GM12891 (cell line): ENCODE measurements at places on chromosomes 1 and 21.

GRCh38 chr1:43279666-43280065 lies 5.7 kb downstream of the C1orf210 start:
- DNase-seq: no peak

DNA sequence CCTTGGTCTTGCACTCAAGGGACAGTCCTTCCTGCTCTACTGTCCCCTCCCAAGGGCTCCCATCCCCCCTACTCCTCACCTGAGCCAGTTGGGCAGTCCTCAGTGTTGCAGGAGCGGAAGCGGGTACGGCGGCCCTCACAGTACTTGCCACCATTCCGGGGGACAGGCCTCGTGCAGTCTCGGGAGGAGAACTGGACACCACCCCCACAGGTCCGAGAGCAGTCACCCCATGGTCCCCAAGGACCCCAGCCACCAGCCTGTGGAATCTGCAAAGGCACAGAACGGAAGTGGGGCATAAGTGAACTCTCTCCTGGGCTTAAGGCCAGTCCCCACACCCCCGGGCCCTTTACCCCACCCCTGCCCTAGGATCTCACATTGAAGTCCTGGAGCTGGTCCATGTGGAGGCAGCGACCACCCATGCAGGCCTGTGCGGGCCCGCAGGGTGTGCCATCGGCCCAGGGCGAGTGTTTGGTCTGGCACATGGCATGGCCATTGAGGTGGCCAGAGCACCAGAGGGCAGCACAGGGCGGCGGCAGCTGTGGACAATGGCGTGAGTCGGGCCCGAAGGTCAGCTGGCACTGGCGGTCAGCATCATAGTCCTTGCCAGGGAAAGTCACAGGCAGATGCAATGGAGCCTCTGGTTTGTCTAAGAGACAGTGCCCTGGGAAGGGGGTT lies 5.2 kb downstream of the ADAMTS4 start:
- no peak for DNase-seq

DNA sequence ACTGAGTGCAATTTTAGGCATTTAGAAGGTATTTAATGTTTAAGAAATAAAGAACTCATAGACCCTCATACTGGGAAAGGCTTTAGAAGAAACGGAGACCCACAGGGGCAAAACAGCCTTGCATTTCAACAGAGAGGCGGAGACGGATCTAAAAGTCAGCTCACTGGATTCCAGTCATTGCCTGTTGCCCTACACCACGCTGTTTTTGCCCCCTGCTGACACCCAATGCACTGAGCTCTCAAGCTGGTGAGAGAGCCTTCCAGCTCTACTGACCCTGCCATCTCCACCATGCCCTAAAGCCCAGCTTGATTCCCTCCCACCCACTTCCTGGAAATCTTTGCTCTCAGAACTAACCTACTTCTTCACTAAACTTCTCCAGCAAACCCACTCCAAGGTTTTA lies 7.2 kb upstream of the TRAF3IP3 start:
- no peak for DNase-seq

DNA sequence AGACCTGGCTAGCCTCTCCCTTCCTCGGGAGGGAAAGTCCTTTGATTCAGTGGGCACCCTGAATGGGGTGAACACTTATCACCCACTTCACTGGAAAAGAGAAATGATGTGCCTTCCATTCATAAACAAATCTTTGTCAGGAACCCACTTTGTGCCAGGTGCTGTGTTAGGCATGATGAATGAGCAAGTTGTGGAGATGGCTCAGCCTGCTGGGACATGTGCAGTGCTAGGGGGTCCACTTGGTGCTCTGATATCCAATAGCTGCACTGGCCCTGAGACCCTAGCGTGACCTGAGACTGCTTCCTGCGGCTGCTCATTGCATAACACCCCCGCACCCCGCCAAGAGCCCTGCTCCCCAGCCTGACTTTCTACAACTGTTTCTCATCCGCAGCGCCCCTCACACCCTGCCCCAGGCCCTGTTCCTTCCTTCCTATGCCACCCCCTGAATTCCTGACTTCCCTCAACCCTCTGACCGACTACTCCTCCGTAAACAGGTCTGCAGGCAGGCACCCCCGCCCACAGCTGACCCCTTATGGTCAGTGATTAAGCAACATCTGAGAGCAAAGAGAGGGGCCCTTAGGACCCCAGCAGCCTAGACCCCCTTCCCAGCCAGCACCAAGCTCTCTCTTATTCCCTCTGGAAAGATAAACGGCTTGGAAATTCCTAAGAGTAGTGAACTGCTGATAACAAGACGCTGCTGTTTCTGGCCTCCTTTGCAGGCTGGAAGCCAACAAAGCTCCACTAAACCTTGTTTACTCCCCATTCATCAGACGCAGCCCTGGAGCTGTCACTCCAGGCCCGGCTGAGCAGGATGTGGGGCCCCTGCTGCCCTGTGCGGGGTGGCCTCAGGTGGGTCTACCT lies 12.9 kb downstream of the CSRP1 start:
- no peak for DNase-seq

DNA sequence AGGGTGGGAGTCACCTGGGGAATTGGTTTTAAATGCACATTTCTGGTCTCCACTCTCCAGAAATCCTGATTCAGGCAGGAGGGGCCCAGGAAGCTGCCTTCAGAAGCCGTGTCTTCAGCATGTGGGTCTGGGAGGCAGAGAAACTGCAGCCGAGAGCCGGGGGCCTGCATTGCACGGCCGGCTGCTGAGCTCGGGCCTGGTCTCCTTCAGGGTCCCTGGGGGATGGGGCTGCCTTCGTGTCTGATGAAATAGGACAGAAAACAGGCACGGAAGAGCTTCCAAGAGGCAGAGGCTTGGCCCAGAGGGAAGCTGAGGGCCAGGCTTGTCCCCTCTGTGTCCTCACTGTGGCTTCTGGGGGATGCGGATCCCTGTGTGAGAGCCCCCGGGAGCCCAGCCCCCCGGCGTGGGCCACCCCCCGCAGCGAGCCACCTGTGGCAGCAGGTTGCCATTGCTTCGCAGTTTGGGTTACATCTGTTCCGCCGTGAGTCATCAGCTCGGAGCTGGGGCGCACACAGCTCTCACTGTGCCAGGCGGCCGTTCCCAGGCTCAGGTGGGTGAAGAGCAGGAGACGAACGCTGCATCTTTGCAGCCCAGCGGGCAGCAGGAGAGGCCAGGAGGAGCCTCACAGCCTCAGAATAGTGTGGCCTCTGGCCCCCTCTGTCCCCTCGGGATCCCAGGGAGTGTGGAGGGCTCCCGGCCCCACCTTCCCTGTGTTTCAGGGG lies 72.4 kb downstream of the AJAP1 start:
- DNase-seq: no peak

DNA sequence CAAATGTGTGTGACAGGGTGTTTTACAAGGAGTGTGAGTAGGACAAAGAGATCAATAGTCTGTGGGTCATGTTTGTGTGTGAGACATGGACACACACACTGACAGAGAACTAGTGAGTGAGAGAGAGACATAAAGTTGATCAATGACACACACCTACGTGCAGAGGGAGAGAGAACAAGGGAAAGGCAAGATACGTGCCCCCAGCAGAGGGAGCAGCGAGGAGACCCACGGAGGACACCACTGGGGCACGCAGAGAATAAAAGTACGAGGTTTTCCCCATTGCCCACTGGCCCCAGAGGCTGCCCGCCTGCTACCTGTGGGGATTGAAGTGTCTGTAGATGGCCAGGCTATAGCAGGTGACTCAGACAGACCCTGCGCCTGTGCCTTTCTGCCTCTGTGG lies 130.2 kb upstream of the CSF3R start:
- DNase-seq: no peak

DNA sequence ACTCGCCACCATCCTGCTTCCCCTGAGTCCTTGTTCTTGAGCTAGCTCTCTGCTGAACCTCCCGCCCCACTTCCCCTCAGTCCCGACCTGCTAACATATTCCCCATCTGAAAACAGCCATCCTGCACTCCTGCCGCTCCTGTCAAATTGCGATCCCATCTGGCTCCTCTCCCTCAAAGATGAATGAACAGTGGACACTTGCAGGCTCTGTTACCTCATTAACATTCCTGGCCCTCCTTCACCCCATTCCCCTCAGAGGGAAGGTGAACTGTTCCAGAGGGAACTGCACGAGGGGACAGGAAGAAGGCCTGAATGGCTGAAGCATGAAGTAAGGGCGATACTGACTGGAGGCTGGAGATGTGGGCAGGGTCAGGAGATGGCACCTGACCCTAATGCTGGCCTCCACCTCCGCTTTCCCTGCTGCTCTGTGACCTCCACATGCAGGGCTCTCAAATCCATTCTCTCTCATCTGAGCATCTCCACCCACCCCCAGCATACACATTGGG lies 7.4 kb upstream of the CELSR2 start:
- DNase-seq: no peak

- DNase-seq: no peak
Observed at GRCh38 chr1:245483247-245483646, 328.5 kb downstream of the KIF26B start.

- no peak for DNase-seq
Observed at GRCh38 chr1:159076438-159077119, at the start of gene AIM2. Gene AIM2 (minus strand): TSS chr1:159076766. CDS start chr1:159073499, 3,267 bp downstream.

- DNase-seq: no peak
Observed at GRCh38 chr1:198747127-198747526, 108.3 kb downstream of the PTPRC start.

- no peak for DNase-seq
Observed at GRCh38 chr1:32786856-32787255, 30.3 kb downstream of the YARS1 start.

DNA sequence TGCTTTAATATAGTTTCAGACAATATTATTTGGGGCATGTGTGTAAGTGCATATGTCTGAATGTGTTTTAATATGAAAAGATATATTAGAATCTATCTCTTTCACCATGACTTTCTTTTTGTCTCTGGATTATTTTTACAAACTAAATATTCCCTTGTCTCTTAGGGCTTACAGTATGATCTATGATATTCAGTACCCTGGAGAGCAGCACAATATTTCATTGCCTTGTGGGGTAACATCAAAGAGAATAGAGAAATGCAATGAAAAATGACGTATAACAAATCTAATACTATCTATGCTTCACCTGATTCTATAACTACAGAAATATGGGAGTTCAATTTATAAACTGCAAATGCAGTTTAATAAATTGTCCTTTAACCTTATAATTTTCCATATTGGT lies 2084.5 kb downstream of the MRPL39 start:
- DNase-seq: no peak

DNA sequence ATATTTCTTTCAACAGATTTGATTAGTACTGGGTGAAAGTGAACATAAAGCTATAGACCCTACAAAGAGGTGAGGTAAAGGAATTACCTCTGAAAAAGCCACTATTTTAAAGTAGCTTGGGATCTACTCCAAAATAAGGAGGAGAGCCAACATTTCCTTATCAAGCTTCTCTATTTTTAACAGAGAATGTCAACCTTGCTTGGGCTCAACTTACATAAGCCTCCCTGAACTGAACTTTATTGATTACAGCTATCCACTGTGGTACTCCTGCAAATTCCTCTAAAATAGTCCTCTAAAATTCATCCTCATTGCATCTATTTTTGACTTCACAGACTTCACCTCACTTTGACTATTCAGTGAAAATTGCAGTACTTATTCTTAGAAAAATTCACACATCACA lies 10.3 kb downstream of the ZNHIT6 start:
- no peak for DNase-seq

DNA sequence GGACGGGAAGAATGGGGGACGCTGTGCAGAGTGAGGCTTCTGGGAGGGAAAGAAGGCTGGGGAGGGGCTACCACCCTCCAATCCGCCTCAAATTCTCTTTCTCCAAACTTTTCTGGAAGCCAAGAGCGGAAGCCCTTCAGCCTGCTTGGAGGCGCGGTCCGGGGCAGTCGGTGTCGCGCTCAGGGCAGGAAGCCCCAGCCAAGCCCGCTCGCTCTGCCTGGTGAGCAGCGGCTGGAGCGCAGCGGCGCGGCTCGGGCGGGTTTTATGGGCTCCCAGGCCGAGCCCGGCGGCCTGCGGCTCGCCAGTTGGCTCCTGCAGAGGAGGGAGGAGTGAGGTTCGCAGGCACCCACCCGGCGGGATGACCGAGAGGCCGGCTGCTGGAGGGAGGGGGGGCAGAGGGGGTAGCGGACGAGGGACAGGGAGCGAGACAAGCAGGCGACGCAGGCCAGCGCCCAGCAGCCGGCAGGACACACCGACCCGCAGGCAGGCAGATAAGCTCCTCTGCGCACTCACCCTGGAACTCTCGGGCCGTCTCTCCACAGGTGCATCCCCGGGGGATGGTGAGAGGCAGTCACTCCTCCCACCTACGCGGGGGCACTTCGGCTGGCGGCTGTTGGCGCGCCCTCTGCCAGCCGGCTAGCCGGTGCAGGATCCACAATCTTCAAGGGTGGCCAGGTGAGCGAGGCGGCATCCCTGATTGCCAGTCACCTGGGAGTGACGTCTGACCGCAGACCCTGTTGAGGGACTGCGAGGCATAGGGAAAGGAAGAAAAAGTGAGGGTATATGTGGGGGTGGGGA lies at the start of gene AVPR1B:
TSS of gene AVPR1B (minus strand) at position 238 of the 798 bp plus-strand sequence. CDS start 498 bp downstream, outside the sequence.
- DNase-seq: peak; percentile 29

DNA sequence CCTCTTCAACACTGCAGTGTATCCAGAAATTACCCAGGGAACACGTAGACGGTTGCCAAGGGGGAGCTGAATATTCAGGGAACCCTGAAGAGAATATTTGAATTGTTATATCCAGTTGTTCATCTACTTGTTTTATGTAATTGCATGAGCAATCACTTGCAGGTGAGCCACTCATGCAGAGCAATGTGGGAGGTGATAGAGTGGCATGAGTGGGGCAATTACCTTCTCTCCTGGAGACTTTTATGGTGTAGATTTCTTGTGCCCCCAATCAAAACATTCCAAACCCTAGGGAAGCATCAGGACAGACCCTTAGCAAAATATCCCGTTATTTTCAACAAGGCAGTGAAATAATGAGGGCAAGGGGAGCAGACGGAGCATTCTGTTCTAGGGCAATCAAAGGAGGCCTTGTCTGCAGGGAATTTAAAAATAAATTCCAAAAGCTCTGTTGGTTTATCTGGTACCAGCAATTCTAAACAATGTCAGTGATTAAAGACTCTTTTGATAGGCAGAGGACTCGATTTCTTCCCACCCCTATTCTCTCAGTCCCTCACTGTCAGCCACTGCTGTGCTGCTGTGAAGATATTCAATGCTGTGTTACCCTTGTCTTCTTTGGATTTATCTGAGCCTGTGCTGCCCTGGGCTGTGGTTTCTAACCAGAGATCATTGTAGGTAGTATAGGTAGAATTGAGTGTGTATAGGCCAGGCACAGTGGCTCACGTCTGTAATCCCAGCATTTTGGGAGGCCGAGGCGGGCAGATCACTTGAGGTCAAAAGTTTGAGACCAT lies 180.2 kb upstream of the MAP1LC3C start:
- no peak for DNase-seq

- DNase-seq: no peak
Observed at GRCh38 chr1:91712981-91713841, 172.7 kb downstream of the TGFBR3 start.
